Activated CD8-positive, alpha-beta T cell treated with anti-CD3 and anti-CD28 coated beads for 36 hours (primary cell): ENCODE measurements at places on chromosomes 2 and 18. TPM values are rescaled to one million over a fixed set of nuclear protein-coding genes. Genes with fewer than 3 reads are reported as not detected.

- peaks cover 23% of the 10 kb centered on the region for H3K36me3 ChIP-seq
- no peaks in the 10 kb centered on the region for H3K27me3 ChIP-seq
- no peak for DNase-seq
- peaks cover 38% of the 10 kb centered on the region for H3K4me1 ChIP-seq
- peak overlapping the region; percentile 87 for H3K27ac ChIP-seq
Observed at GRCh38 chr2:135689679-135690078, 52.0 kb upstream of the UBXN4 start.

GRCh38 chr18:58396144-58396543, 232.7 kb downstream of the ALPK2 start:
- H3K27ac ChIP-seq = no peak overlapping the region
- no peaks in the 10 kb centered on the region for H3K36me3 ChIP-seq

GRCh38 chr18:57043241-57043640, 103.6 kb upstream of the BOD1L2 start:
- H3K4me1 ChIP-seq = no peaks in the 10 kb centered on the region
- peaks cover 1% of the 10 kb centered on the region for H3K36me3 ChIP-seq
- DNase-seq = no peak
- no peak overlapping the region for H3K27ac ChIP-seq

Gene TUBA3E
- not detected for total RNA-seq

GRCh38 chr2:205754285-205754923, 72.1 kb downstream of the NRP2 start:
- H3K36me3 ChIP-seq = no peaks in the 10 kb centered on the region
- no peaks in the 10 kb centered on the region for H3K4me1 ChIP-seq
- H3K27me3 ChIP-seq = peaks cover 6% of the 10 kb centered on the region
- no peak overlapping the region for H3K27ac ChIP-seq

- no peaks in the 10 kb centered on the region for H3K4me1 ChIP-seq
- no peak overlapping the region for H3K4me3 ChIP-seq
- no peaks in the 10 kb centered on the region for H3K27me3 ChIP-seq
- DNase-seq = no peak
- H3K27ac ChIP-seq = no peak overlapping the region
- H3K36me3 ChIP-seq = no peaks in the 10 kb centered on the region
Observed at GRCh38 chr2:125455110-125455509, 1200.8 kb upstream of the GYPC start.

DNA sequence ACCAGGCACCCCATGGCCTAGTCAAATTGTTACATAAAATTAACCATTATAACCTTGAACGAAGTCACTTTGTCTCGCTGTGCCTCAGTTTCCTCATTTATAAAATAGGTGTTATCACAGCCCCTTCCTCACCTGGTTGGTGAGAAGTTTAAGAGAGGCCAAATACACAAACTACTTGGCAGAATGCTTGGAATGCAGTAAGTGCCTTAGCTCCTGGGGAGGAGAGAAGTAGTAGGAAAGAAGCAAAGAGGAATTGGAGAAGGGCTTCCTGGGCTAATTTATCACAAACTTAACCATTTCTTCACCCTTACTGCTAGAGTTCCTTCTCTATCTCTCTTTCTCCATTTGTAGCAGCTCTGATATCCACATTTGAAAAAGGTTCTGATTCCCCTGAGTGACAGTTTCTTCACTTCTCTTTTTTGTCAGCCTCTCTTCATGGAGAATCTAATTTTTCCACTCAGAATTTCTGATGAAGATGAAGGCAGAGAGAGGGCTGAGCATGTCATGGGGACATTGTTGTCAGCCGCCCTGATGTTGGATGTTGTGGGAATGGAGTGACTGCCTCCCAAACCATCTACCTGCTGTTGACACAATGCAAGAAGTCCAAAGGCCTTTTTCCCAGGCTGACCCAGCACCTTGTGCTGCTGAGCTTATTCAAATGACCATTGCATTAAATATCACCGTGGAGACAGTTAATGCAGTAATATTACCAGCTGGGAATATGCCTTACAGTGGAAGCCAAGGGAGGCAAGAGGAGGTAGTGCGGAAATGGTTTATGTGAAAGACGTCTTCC, 60.4 kb downstream of the BOD1L2 start:
- peaks cover 45% of the 10 kb centered on the region for H3K27me3 ChIP-seq
- H3K36me3 ChIP-seq = no peaks in the 10 kb centered on the region
- no peak overlapping the region for H3K4me3 ChIP-seq

DNA sequence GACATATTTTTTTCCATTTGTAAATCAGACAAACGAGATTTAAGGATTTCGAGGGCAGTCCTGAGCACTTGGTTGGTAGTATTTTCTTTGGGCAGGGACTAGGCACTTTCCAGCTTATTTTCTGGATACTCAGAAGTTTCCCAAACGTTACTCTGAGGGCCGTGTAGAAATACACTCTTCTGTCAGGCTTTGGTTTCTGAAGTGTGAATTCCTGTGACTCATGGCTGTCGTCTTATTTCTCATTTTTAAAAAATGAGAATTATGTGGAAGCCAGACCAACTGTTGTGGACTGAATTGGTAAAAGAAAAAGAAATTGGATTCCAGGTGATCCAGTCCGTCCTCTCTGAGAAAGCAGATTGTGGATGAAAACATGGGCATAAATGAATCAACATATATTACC, 658.6 kb upstream of the FANCL start:
- H3K4me3 ChIP-seq = no peak overlapping the region
- no peaks in the 10 kb centered on the region for H3K4me1 ChIP-seq
- no peak for DNase-seq
- H3K27me3 ChIP-seq = peaks cover 4% of the 10 kb centered on the region
- H3K36me3 ChIP-seq = no peaks in the 10 kb centered on the region
- H3K27ac ChIP-seq = no peak overlapping the region

Gene CHPF
- 18.4 TPM for total RNA-seq

- no peak overlapping the region for H3K4me3 ChIP-seq
- peaks cover 19% of the 10 kb centered on the region for H3K4me1 ChIP-seq
- H3K27me3 ChIP-seq = no peaks in the 10 kb centered on the region
- no peaks in the 10 kb centered on the region for H3K36me3 ChIP-seq
Observed at GRCh38 chr2:173898178-173898668, 67.0 kb downstream of the SP3 start.

GRCh38 chr2:11742702-11743357, 3.6 kb upstream of the LPIN1 start:
- no peak overlapping the region for H3K4me3 ChIP-seq
- peaks cover 37% of the 10 kb centered on the region for H3K4me1 ChIP-seq
- no peaks in the 10 kb centered on the region for H3K27me3 ChIP-seq
- no peaks in the 10 kb centered on the region for H3K36me3 ChIP-seq
- DNase-seq = no peak

Gene LRRC30
- total RNA-seq = not detected

Gene BUB1
- 102 TPM for total RNA-seq

Gene MYO5B
- total RNA-seq = 0.09 TPM

DNA sequence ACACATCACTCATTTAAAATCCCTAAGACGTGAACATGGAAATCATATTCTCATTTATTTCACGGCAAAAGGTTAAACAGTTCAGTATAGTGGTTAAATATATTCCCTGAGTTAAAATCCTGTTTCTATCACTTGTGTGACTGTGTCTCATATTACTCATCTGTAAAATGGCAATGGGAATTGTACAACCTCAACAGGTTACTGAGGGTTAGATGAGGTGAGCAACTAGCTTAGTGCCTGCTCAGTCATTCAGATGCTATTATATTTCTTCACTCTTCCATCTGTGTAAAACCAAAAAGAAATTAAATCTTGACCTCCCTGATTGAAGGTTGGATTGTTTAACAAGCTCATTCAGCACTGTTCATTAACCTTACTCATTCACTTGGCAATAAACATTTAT, 212.4 kb upstream of the STK17B start:
- H3K27ac ChIP-seq = no peak overlapping the region
- H3K27me3 ChIP-seq = peaks cover 5% of the 10 kb centered on the region
- H3K4me1 ChIP-seq = no peaks in the 10 kb centered on the region
- DNase-seq = no peak
- no peak overlapping the region for H3K4me3 ChIP-seq

GRCh38 chr18:2348003-2348402, 223.3 kb downstream of the METTL4 start:
- H3K4me1 ChIP-seq = no peaks in the 10 kb centered on the region
- peaks cover 6% of the 10 kb centered on the region for H3K27me3 ChIP-seq
- H3K36me3 ChIP-seq = no peaks in the 10 kb centered on the region
- no peak overlapping the region for H3K27ac ChIP-seq
- no peak for DNase-seq

Gene CERKL
- 0.20 TPM for total RNA-seq

DNA sequence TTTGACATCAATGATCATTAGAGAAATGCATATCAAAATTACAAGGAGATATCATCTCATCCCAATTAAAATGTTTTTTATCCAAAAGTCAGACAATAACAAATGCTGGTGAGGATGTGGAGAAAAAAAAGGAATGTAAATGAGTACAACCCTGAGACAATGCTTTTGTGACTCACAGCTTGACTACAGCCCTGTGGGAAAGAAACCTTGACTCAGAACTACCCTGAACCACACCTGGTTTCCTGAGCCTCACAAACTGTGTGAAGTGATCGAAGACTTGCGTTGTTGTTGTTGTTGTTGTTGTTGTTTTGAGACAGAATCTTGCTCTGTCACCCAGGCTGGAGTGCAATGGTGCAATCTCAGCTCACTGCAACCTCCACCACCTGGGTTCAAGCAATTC, 266.6 kb upstream of the MYT1L start:
- H3K27me3 ChIP-seq = peaks cover 3% of the 10 kb centered on the region
- H3K4me1 ChIP-seq = no peaks in the 10 kb centered on the region
- H3K27ac ChIP-seq = no peak overlapping the region

DNA sequence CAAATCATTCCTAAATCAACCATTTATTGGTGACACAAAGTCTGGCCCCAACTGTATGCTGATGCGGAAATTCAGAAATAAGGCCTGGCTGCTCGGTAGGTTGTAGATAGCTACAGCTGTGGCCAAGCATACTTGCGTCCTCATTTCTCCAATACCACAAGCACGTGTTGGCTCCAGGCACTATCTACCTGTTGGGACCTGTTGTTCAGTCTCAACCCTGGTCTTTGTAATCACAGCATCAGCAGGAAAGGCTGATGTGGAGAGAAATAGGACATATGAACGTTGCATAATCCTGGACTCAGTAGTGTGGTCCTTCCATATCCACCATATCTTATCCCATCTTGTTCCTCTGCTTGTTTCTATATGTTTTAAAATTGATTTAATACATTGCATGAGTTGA, 212.6 kb downstream of the PMAIP1 start:
- no peak for DNase-seq
- H3K4me3 ChIP-seq = no peak overlapping the region
- H3K27me3 ChIP-seq = no peaks in the 10 kb centered on the region
- no peaks in the 10 kb centered on the region for H3K4me1 ChIP-seq
- H3K27ac ChIP-seq = no peak overlapping the region
- H3K36me3 ChIP-seq = no peaks in the 10 kb centered on the region

DNA sequence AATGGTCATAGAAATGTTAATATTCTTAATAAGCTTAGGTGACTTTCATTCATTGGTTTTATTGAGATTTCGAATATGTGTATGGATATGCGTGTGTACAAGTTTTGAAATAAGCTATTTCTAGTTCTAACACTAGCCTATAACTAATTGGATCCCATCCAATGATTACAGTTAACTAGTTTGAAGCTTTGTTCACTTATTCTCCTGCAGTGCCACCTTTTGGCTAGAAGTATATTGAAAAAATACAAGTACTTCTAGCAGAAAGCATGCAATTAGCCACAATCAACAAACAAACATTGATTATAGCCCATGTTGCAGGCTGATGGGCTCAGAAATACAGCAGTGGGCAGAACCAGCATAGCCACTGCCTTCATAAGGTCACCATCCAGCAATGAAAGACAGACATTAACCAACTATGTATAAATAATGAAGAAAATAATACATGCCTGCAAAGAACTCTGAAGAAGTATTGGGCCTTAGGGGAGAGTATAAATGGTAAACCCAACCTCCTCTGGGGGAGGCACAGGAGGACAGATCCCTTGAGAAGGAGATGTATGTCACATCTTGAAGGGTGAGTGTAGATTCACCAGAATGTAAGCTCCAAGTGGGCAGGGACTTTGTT, 5.1 kb upstream of the PIEZO2 start:
- no peak overlapping the region for H3K4me3 ChIP-seq
- no peaks in the 10 kb centered on the region for H3K36me3 ChIP-seq
- H3K27ac ChIP-seq = no peak overlapping the region
- H3K4me1 ChIP-seq = no peaks in the 10 kb centered on the region
- DNase-seq = no peak

- no peak overlapping the region for H3K4me3 ChIP-seq
- H3K27me3 ChIP-seq = no peaks in the 10 kb centered on the region
- H3K4me1 ChIP-seq = peaks cover 18% of the 10 kb centered on the region
- no peaks in the 10 kb centered on the region for H3K36me3 ChIP-seq
- DNase-seq = peak; percentile 77
Observed at GRCh38 chr2:239751679-239752355, 273.3 kb downstream of the NDUFA10 start.

Gene ASNSD1
- total RNA-seq = 43.2 TPM

Gene ALKAL2
- not detected for total RNA-seq

Gene ELOA2
- total RNA-seq = not detected

- no peaks in the 10 kb centered on the region for H3K4me1 ChIP-seq
- H3K27ac ChIP-seq = no peak overlapping the region
- no peaks in the 10 kb centered on the region for H3K27me3 ChIP-seq
- H3K36me3 ChIP-seq = no peaks in the 10 kb centered on the region
Observed at GRCh38 chr18:64747803-64748202, 598.9 kb upstream of the LINC00305 start.

GRCh38 chr2:77387324-77387723, 134.9 kb downstream of the LRRTM4 start:
- H3K27ac ChIP-seq = no peak overlapping the region
- H3K4me1 ChIP-seq = no peaks in the 10 kb centered on the region
- DNase-seq = no peak
- no peaks in the 10 kb centered on the region for H3K27me3 ChIP-seq
- no peaks in the 10 kb centered on the region for H3K36me3 ChIP-seq
- H3K4me3 ChIP-seq = no peak overlapping the region

Gene SCN9A
- not detected for total RNA-seq

DNA sequence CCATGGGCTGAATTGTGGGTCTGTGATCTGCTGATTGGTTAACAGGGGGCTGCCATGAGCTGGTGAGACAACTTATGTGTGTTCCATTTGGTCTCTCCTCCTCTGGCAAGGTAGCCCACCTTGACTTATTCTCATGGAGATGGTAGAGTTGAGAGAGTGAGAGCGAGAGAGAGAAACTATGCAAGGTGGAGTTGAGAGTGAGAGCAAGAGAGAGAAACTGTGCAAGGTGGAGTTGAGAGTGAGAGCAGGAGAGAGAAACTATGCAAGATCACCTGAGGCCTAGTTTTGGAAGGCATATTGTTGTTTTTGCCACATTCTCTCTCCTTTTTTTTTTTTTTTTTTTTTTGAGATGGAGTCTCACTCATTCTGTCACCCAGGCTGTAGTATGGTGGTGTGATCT, 155.7 kb downstream of the UBR3 start:
- no peak overlapping the region for H3K27ac ChIP-seq
- peaks cover 11% of the 10 kb centered on the region for H3K36me3 ChIP-seq
- peaks cover 4% of the 10 kb centered on the region for H3K4me1 ChIP-seq
- DNase-seq = no peak
